Suppressor macrophage (primary cell): ENCODE measurements at places on chromosomes 1 and 21.

DNA sequence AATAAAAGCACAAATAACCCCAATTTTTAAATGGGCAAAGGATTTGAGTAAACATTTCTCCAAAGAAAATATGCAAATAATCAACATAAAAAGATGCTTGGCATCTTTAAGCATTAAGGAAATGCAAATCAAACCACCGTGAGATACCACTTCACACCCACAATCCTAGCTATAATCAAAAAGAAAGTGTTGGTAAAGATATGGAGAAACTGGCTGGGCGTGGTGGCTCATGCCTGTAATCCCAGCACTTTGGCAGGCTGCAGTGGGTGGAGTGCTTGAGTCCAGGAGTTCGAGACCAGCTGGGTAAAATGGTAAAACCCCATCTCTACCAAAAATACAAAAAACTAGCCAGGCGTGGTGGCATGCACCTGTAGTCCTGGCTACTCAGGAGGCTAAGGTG is 16.9 kb downstream of the ARHGEF11 start:
- DNase-seq = no peak

DNA sequence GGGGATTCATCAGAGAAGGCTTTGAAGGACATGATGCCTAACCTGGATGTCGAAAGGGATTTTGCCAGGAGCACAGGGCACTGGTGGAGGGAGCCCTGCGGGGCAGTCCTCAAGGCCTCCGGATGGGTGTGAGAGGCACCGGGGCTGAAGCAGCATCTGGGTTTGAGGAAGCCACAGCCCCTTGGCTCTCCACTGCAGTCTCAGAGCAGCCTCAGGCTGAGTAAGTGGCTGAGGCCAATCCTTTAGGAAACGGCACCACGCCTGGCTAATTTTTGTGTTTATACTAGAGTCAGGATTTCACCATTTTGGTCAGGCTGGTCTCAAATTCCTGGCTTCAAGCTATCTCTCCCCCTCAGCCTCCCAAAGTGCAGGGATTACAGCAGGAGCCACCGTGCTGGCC is 12.0 kb downstream of the ERVH48-1 start:
- no peak for DNase-seq

- DNase-seq = no peak
Measured at GRCh38 chr1:175217721-175218531, 25.4 kb upstream of the KIAA0040 start.

DNA sequence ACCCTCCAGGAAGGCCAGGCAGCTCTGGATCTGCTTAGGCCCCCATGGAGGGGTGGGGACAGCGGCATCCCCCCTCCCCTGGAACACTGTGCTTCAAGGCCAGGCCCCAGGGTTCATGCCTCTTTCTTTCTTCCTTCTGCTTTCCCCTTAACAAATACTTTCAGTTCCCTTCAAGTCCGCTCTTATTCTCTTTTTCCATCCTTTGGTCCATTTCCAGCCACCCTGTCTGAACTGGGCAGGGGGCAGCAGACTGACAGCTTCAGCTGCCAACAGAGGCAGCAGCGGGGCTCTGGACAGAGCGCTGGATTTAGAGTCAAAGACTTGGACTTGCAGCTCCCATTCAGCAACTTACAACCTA is 1.1 kb upstream of the CD244 start:
- peak; percentile 54 for DNase-seq

GRCh38 chr1:9591669-9592509 is 3.2 kb downstream of the TMEM201 start:
- DNase-seq = peak; percentile 11

- DNase-seq = no peak
Measured at GRCh38 chr1:8473121-8473875, 155.4 kb downstream of the SLC45A1 start.

GRCh38 chr1:212225871-212226302 is 59.3 kb upstream of the PPP2R5A start:
- DNase-seq = no peak

GRCh38 chr1:157154940-157155514 is 16.8 kb upstream of the ETV3 start:
- peak; percentile 90 for DNase-seq
